ENCODE measurements at places on chromosomes 5 and 9. TPM values are rescaled to one million over a fixed set of nuclear protein-coding genes. Genes with fewer than 3 reads are reported as not detected.

GRCh38 chr5:176810081-176810597, at the start of gene UNC5A:
UNC5A (plus strand) TSS chr5:176810559; CDS start chr5:176810751, 192 bp downstream.
- DNase-seq: no peak

- peak; percentile 74 for DNase-seq
Measured at GRCh38 chr5:139897982-139898381, 102.4 kb downstream of the PSD2 start.

GRCh38 chr5:545641-546375, 21.6 kb upstream of the SLC9A3 start:
- DNase-seq: no peak

GRCh38 chr5:136056336-136056735, 27.5 kb downstream of the TGFBI start:
- peak; percentile 30 for DNase-seq

- no peak for DNase-seq
Measured at GRCh38 chr5:158022837-158023236, 163.9 kb upstream of the CLINT1 start.

DNA sequence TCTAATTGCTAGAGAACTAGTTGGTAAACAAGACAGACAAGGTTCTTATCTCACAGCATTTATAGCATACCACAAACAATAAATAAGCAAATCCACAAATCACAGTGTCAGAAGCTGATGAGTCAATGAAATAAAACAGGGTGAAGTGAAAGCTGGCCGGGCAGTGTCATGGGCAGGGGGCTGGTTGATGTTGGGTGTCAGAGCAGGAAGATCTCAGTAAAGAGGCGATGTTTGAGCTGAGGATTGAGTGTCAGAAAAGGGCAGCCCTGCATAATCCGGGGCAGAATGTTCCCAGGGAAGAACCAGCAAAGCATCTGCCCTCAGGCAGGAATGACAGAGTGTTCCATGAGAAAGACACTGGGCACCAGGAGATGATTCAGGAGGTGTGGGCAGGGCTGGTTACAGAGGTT, 183.4 kb downstream of the GOLPH3 start:
- no peak for DNase-seq

GRCh38 chr5:157555037-157555640, 20.4 kb downstream of the ADAM19 start:
- no peak for DNase-seq

DNA sequence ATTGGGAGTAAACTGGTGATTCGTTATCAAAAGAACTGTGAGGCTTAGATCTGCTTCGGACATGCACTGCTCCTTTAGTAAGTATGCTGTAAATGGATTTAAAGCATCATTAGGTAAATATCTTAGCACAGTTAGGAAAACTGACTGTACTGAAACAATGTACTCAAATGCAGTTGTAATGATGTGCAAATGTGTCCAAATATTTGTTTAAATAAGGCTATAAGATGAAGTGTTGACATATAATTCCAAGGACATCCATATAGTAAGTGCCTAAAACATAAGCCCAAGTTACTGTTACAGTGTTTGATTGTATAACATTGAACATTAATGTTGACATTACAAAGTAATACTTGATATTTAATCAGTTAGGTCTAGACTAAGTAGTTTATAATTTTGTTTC, 512.5 kb upstream of the CDH18 start:
- DNase-seq: no peak

- DNase-seq: no peak
Measured at GRCh38 chr5:93793159-93793781, 51.9 kb upstream of the POU5F2 start.

Gene PCSK5
- total RNA-seq: 79.6 TPM

Gene FRMD3
- 11.7 TPM for total RNA-seq

Gene RABEPK
- total RNA-seq: 19.8 TPM

Gene PIP5K1B
- 0.74 TPM for total RNA-seq

Gene PROB1
- 2.1 TPM for total RNA-seq

Gene GPX8
- total RNA-seq: 20.5 TPM

Gene PCDHGC5
- total RNA-seq: 1.1 TPM

Gene PCDHGB3
- total RNA-seq: 2.7 TPM
